ENCODE measurements at places on chromosomes 3 and 15.

GRCh38 chr3:102712896-102713295 is 278.1 kb downstream of the ZPLD1 start:
- DNase-seq: no peak

- DNase-seq: no peak
These were observed 3.8 kb upstream of the GABPB1 start for GRCh38 chr15:50358845-50359244.

DNA sequence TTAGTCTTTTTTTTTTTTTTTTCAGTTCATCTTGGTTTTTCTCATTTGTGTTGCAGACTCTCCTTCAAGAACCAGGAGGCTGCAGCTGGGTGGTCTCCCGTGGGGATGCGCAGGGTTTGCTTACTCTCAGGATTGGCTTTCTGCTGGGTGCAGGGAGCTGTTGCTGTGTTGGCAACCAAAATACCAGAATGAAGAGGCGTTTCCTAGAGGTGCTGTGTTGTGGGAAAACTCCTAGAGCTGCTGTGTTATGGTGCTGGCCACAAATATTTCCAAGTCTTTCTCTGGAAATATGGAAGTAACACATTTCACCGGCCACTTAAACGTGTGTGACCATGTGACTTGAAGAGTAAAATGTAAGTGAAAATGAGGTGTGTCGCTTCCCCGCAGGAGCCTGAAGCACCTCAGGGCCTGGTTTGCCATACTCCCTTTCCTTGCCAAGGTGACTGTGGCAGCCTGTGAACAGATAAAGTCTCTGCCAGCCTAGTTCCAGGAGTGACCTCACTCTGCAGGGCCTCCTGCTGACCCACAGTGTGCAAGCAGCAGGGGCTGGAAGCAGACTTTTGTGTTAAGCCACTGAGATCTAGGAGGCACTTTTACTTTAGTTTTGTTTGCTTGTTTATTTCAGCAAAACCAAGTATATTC is 258.9 kb downstream of the ADAMTS17 start:
- DNase-seq: no peak

DNA sequence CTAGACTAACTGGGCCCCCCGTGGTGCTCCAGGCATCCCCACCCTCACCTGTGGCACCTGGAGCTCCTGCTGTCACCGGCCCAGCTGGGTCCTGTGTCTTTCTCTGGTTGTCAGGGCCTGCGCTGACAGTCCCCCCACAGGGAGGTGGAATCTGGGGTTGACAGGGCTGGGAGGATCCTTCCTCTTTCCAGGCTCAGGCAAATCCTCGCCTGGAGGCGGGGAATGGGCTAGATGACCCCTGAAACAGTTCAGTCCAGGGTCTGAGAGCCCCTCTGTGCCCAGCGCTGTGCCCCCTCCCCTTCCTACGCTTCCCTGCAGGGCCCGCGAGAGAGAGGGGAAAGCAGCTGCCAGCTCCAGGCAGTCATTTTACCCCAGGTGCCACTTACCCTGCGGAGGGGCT is 50.1 kb upstream of the MCF2L2 start:
- no peak for DNase-seq

DNA sequence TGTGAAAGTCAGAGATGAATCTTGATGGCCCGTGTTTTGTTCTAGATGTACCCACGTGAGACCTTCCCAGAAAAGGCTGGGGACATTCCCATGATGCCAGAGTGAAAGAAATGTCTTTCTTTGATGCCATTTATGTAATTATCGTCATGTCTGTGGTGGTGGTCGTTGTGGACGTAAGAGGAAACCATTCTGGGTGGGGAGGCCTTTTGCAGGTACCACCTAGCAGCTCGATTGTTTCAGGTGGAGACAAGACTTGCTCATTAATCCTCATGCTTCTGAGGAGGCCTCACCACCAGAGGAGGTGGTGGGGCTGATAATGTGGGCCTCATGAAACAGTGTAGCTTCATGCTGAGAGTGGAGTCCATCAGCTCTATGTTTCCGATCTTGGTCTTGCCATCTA is 58.1 kb upstream of the USP3 start:
- no peak for DNase-seq

DNA sequence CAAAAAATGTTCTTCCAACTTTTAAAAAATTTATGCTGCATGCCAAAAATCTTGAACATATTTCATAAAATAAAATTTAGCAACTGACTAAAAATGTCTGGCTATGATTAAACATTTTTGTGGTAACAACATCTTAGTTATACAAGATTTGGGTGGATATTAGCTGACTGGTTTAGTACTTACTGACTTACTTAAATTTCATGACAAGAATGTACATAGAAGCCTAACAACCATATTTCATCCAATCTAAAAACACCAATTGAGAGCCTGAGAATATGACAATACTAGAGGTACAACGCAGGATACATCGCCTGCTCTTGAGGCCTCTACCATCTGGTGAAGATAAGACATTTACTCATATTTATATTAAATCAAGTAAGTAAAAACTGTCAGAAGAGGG is 34.6 kb downstream of the GNB4 start:
- DNase-seq: no peak

DNA sequence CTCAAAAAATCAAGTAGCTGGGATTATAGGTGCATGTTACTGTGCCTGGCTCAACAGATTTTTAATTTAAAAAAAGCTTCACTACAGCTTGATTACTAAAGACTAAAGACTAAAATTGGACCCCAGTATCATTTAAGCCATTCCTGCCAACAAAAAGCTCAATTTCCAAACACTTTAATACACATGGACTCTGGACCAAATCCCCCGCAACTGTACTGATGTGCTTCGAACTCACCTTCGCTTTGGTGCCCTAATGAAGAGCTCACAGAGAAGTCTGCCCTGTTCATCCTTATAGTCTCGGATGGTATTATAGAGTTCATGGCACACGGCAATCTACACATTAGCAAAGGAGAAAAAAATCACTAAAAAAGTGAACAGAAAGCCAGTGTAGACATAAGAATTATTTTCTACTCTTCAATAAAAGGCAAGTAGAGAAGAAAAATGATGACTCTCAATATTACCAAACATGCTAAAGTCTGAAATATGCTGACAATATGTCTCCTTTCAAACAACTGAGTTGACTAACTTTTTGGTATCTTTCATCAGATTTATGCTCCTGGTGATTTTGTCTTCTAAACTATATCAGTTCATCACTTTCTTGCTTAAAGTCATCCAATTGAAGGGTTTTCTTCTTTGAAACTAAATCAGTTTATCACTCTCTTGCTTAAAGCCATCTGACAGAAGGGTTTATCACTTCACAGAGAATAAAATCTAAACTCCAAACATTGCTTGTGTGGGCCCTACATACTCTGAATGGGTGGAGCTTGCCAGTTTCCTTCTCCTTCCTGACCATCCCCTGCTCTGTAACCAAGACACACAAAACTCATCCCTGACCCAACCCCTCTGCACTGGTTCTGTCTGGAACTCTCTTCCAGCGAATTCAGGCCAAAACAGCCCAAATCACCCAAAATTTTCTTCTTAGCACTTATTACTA is 7.2 kb downstream of the PBRM1 start:
- no peak for DNase-seq

DNA sequence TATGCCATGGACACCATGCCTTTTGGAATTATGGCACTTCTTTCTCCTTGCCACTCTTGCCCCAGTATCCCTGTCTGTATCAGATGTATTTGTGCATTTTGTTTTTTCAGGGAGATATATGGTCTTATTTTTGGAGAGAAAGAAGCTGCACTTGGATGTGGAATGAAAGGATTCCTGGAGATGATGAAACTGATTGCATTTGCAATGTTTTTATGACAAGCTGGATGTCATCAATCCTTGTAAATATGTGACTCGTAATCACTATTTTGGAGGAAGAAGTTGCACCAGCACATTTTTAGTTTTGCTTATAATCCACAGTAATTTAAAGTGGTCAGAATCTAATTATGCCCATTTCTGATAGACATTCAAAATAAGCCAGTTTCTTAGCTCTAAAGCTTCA is 165.0 kb downstream of the NR1D2 start:
- DNase-seq: no peak

DNA sequence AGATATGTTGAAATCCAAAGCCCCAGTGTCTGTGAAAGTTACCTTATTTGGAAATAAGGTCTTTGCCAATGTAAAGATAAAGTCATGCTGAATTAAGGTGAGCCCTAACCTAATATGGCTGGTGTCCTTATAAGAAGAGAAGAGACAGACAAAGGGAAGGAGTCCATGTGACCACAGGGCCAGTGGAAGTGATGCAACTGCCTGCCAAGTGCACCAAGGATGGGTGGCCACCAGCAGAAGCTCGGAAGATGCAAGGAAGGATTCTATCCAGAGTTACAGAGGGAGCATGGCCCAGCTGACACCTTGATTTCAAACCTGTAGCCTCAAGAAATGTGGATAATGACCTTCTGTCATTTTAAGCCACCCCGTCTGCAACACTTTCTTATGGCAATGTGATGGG is 35.3 kb upstream of the PGPEP1L start:
- no peak for DNase-seq

GRCh38 chr3:35422836-35423601 is 216.3 kb upstream of the ARPP21 start:
- DNase-seq: no peak

DNA sequence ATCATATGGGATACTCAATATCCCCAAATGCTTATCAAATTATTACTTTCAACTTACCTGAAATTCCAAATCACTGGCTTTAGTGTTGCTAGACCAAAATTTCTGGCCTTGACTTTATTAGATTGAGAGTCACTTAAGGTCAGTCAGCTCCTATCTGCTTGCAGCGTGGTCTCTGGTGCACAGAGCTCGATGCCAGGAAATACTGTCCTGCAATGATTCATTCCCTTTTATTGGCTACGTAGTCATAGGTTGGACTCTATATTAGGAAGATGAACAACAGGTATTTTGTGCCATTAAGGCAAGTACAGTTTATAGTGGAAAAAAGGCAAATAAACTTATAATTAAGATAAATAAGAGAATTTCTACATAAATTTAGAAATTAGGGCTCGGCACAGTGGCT is 378.6 kb upstream of the MCTP2 start:
- no peak for DNase-seq

DNA sequence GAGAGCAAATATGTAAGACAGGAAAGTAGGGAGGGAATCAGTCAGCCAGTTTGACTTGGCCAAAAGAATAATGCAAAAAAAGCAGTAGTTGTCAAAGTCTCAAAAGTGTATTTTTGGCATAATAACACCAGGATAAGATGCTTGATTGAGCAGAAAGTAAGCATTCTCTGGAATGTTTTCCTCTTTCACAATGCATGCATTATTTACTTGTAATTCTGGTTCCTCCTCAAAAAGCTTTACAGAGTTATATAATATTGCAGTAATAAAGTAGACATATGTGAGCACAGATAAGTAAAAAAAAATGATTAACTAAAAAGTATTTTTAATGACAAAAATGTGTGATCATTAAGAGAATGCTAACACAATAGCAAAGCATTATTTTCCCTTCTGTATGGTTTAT is 285.9 kb upstream of the BCHE start:
- DNase-seq: no peak

- no peak for DNase-seq
These were observed 210.2 kb downstream of the NR1D2 start for GRCh38 chr3:24155276-24155675.

- DNase-seq: no peak
These were observed 6.9 kb downstream of the ADAMTS17 start for GRCh38 chr15:100334905-100335304.

DNA sequence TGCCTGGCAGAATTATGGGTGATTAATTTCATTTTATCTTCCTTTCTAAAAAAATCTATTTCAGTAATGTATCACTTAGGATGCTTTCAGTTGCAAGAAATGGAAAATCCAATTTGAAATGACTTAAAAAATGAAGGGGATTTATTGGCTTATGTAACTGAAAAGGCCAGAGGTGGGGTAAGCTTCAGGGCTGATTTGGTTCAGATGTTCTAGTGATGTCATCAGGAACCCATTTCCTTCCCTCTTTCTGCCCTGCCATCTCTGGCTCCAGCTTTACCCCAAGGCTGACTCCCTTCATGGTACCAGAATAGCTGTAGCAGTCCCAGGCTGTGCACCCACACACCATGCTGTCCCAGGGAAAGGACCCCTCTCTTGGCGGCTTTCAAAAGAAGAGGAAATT is 18.5 kb upstream of the REC114 start:
- DNase-seq: no peak

DNA sequence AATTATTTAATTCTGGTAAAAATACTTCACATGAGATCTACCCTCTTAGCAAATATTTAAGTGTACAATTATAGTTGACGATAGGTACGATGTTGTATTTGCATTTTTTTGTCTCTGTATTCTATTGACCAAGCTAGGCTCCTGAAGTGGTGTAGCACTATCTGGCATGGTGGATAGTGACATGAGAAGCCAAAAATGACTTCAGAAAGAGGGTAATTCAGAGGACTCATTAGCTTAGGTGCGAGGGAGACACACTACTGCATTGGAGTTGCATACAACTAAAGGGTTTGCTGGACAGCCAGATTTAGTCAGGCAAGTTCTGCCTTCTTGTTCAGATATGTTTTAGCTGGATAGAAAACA is 50.6 kb downstream of the KBTBD8 start:
- DNase-seq: no peak

GRCh38 chr3:160956785-160957184 is 148.4 kb downstream of the B3GALNT1 start:
- no peak for DNase-seq

DNA sequence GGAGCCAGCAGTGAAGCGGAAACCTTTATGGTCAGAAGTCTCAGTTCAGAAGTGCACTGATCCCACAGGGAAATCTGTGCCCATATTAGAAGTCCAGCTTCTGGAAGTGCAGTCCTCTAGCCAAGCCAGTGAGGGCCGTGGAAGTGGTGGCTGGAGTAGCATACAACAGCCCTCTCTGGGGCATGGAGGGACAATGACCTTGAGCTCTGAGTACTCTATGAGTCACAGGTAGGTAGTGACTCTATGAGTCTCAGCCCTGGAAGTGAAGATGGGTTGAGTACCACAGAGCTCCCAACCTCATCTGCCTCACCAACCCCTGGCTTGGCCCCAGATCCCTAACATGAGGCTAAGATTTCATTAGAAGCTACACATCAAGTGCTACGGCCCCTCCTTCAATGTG is 205.9 kb upstream of the PPP2R3A start:
- no peak for DNase-seq

DNA sequence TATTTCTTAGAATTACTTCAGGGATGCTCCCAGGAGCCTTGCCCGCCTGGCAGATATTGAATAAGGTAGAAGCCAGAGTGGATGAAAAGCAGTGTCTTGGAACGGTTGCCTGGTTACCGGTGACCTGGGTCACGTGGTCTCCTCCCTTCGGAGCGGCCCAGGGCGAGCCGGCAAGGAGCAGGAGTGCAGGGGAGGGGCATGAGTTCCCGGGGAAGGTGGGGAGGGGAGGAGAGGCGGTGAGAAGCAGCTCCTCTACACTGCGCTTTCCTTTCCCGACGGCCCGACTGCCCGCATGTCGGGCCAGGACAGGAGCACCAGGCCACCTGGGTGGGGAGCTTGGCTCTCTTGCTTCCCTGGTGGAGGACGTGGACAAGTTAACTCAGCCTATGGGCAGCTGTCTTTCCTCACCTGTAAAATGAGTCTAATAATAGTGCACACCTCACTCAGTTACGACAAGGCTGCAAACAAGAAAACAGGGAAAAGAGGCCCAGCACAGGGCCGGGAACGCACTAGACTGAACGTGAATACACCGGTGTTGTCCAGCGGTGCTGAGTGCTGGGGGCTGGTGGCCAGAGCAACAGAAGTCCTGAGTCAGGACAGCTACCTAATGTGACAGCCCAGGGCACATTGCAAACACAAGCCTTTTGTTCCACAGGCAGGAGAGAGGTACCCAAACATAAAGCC is 198.3 kb downstream of the ADAMTS9 start:
- DNase-seq: no peak

- peak; percentile 17 for DNase-seq
These were observed 45.8 kb upstream of the SEC13 start for GRCh38 chr3:10366651-10367101.

GRCh38 chr15:69414701-69415167 is 585 bp downstream of the KIF23 start:
- no peak for DNase-seq

- no peak for DNase-seq
These were observed 54.4 kb downstream of the ATP8B4 start for GRCh38 chr15:50064673-50065072.
